Sigmoid colon (tissue), 7 donors: ENCODE measurements at places on chromosomes 1 and 21. TPM values are rescaled to one million over a fixed set of nuclear protein-coding genes. Genes with fewer than 3 reads are reported as not detected.
A peak's percentile ranks its signal among the peaks of the same experiment; 100 is the strongest.

Gene GSTM3
- polyA plus RNA-seq: 40.2 TPM

DNA sequence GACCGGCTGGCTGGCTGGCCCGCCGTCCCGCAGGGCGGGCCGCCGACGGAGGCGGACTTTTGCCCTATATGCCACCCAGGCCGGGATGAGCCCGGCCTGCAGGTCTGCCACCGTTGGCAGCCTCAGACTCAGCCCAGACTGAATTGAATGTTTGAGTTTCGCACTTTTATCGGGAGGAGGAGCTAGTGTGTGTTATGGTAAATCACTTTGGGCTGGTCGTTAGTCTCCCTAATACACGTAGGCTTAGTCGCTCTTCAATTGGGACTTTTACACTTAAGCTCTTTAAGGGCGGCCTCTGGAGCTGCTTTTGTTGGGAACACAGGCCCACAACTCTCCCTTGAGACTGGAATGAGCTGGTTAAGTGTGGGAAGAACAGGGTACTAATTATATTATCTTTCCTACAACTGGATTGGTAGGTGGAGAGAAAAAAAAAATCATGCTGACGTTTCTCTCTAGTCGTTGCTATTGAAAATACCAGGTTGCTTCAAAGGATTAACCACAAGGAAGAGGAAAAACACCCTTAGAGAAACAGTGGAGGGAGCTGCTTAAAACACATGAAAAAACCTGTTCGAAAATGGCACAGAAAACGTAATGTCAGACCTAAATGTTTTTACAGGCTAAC is 1.4 kb upstream of the IRF2BP2 start:
- no peak for DNase-seq
- H3K4me1 ChIP-seq: peaks cover 38% of the 10 kb centered on the region
- H3K27ac ChIP-seq: peak overlapping the region; percentile 100

GRCh38 chr21:41302976-41303375 is 13.6 kb upstream of the FAM3B start:
- H3K27me3 ChIP-seq: no peaks in the 10 kb centered on the region
- H3K27ac ChIP-seq: no peak overlapping the region
- no peaks in the 10 kb centered on the region for H3K36me3 ChIP-seq
- H3K4me1 ChIP-seq: no peaks in the 10 kb centered on the region

GRCh38 chr1:205537386-205538018 is 33.0 kb downstream of the CDK18 start:
- H3K4me1 ChIP-seq: no peaks in the 10 kb centered on the region
- DNase-seq: peak; percentile 27
- no peaks in the 10 kb centered on the region for H3K27me3 ChIP-seq
- H3K27ac ChIP-seq: no peak overlapping the region
- H3K4me3 ChIP-seq: no peak overlapping the region
- no peaks in the 10 kb centered on the region for H3K36me3 ChIP-seq

Gene RUNX3
- polyA plus RNA-seq: 3.7 TPM

- no peak overlapping the region for H3K27ac ChIP-seq
- no peaks in the 10 kb centered on the region for H3K4me1 ChIP-seq
- peaks cover 40% of the 10 kb centered on the region for H3K27me3 ChIP-seq
- H3K4me3 ChIP-seq: no peak overlapping the region
Observed at GRCh38 chr1:5769146-5769545, 223.1 kb downstream of the NPHP4 start.

GRCh38 chr21:28548291-28548690 is 444.4 kb downstream of the LTN1 start:
- DNase-seq: no peak
- no peak overlapping the region for H3K27ac ChIP-seq
- no peaks in the 10 kb centered on the region for H3K27me3 ChIP-seq
- no peaks in the 10 kb centered on the region for H3K4me1 ChIP-seq
- no peak overlapping the region for H3K4me3 ChIP-seq
- H3K36me3 ChIP-seq: no peaks in the 10 kb centered on the region

- H3K27ac ChIP-seq: no peak overlapping the region
- no peaks in the 10 kb centered on the region for H3K27me3 ChIP-seq
- no peak for DNase-seq
- no peaks in the 10 kb centered on the region for H3K4me1 ChIP-seq
- H3K4me3 ChIP-seq: no peak overlapping the region
Observed at GRCh38 chr1:160633330-160633903, 13.4 kb downstream of the SLAMF1 start.

Gene ZFP69B
- polyA plus RNA-seq: not detected

Gene PIK3C2B
- polyA plus RNA-seq: 11.4 TPM

Gene KCNE2
- polyA plus RNA-seq: 0.61 TPM

Gene SLC44A5
- polyA plus RNA-seq: 0.51 TPM

GRCh38 chr1:221921936-221922335 is 180.0 kb upstream of the DUSP10 start:
- no peaks in the 10 kb centered on the region for H3K4me1 ChIP-seq
- H3K4me3 ChIP-seq: no peak overlapping the region
- no peak overlapping the region for H3K27ac ChIP-seq
- no peak for DNase-seq
